ENCODE measurements at places on chromosomes 4 and X.

DNA sequence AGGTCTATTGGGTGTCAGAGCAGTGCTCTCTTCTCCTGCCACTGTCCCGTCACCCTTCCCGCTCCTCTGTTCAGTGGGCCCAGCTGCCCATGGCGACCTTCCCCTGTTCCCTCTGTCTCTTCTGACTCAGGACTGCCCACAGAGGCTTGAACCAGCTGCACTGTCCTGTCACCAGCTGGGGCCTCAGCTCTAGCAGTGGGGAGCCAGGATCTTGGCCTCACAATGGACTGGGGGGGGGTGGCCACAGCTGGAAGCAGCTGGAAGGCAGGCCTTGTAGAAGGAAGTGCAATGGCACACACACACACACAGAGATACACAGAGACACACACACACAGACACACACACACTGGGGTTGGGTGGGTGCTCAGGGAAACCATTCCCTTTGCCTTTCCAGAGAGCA is 114.0 kb upstream of the PJA1 start:
- DNase-seq, result no peak

DNA sequence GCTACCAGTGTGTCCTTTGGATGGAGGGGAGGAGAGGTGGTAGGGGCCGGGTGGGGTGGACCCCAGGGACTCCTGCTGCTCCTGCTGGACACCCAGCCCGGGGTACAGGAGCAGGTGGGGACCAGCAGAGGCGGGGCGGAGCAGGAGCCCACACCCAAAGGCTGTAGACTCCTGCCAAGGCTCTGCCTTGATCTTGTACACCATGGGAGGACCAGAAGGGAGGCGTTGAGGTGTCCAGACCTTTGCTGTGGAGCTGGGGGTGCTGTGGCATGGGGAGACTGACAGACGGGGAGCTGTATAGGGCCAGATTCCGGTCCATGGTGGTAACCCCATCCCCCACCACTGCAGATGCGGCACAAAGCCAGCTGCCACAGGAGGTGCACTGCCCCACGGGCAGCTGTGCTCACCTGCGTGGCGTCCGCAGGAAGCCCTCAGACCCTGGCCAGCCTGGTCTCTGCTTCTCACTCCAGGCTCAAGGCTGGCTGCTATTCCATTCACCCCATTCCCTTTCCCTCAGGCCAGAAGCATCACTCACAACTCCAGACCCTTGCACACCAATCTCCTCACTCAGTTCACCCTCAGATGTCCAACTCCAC is 5.0 kb upstream of the SLC26A1 start:
- peak; percentile 35 for DNase-seq

DNA sequence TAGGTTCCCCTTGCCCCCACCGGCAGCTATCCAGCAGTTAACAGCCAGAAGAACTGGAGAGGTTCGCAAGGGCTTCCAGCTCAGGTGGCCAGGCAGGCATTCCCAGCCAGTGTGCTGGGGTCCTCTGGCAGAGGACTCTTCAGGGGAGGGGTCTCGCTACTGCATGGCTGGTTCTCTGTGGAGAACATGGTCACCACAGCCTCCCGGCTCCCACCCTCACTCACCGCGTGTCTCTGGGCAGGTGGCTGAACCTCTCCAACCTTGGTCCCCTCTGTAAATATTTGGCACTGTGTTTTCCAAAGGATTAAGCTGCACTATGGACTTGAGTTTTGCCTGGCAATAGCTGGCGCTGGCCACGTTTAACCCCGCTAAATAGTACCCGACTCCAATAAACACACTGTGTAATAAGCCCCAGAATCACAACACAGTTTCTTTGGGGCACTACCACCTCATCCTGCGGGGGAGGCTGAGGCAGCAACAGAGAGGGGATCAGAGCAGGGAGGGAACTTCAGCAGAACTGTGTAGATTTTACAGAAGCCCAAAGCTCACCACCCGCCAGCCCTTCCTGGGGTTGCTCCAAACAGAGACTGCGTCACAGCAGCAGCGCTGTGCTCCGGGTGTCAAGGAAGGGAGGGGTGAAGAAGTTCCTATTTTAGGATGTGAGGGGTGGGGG is 15.2 kb downstream of the BCOR start:
- DNase-seq, result no peak

- DNase-seq, result no peak
Observed at GRCh38 chr4:116726523-116726922, 358.9 kb downstream of the TRAM1L1 start.

- no peak for DNase-seq
Observed at GRCh38 chrX:28997706-28998463, 410.6 kb downstream of the IL1RAPL1 start.

DNA sequence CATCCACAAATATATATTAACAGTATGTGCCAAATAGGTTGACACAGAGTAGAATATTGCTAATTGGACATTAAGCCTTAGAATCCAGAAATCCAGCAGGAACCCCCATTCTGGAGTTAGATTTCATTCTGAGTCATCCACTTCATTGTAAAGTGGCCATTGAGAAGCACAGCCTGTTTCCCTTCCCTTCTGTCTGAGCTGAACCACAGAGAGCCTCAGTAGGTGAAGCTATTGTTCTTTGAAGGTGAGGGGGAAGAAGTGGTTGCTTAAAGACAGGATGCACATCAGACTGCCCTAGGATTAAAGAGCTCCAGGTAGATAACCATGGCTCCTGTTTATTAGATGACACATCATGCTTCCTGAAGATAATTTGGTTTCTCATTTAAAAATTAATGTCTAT is 30.6 kb upstream of the MCF2 start:
- DNase-seq, result no peak

DNA sequence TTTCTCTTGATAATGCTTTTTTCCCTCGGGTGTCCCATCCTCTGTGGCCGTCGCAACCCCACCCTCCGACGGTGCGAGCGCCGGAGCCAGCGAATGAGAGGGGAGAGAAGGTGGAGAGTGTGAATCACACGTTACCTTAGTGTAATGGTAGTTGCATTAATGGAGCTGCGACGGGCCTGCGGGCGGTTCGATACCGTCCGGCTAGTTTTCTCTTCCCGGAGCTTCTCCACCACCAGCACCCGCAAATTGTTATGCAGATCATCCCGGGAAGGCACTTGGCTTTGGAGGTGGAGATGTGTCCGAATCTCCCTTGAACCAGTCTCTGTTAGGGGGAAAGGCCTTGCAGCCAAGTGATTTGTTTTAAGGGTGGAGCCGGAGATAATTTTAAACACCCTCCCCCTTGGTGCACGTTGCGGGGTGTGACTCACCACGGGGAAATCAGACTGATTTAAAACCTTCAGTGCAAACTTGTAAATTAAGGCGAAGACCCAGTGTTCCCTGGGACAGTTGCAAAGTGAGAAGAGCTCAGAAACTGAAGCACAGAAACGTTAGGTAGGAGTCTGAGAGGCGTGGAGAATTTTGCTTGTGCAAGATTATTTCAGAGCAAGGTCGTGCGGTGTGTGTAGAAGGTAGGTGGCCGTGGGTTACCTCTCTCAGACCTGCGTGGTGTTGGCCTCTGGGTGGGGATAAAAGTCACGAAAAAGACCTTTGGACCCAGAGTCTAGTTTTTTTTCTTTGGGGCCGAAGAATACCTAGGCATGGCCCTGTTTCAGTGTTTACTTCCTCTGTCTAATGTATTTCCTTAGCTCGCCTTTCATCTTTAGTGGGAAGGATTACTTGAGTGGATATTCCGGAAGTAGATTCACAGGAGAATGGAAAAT is 1.3 kb downstream of the AFF1 start:
- peak; percentile 90 for DNase-seq

GRCh38 chr4:111450867-111451266 is 694.4 kb upstream of the FAM241A start:
- no peak for DNase-seq

DNA sequence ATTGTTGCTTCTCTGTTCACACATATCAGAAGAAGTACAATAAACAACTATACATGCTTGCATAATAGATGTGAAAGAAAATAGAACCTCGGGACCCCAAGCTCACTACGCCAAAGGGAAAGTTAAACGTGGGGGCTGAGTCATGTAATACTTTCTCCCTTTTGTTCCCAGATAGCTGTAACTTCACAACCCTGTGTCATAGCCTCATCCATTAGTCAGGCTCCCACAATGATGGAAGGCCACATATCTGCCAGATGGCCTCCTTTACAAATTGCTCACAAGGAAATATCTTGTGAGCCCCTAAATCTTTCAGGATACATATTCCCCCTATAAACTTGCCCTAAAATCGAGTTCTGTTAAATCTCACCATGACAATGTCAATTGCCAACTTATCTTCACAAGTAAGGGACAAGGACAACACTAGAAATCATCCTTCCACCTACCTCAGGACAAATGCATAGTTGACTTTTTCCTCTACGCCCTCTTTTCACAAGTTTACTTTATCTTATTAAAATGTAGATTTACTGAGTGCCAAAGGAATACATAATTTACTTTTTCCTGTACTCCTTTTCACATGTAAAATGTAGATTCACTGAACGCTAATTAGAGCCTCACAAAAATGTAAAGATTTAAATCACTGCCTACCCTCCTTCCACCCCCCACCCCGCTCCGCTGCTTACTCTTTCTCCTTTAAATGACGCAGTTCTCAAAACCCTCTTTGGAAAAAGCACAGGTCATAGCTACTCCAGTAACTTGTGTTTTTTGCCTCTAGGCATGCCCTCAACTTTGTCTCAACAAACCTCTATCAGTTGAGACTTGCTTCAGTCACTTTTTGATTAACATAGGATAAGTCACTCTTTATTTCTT is 477.1 kb downstream of the DTHD1 start:
- DNase-seq, result no peak

GRCh38 chr4:111934314-111934713 is 210.9 kb upstream of the FAM241A start:
- no peak for DNase-seq

DNA sequence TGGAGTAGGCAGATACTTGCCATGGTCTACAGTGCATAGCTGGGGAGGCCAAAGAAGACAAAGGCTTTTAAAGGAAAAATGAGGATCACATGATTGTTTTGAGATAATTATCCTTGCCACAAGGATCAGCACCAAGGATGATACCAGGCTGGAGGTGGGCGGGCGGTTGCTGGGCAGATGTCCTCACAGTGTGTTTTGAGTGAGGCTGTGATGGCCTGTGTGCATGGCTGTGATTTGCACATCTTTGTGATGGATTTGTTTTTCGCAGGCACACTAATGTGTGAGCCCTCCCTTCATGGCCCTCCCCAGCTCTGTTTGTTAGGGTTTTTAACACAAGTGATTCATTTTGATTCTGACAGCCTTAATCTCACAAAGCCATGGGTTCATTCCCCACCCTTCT is 46.8 kb downstream of the RGS12 start:
- DNase-seq, result no peak
